Subcutaneous adipose tissue (tissue), 4 donors: ENCODE measurements at places on chromosomes 11 and 22. TPM values are rescaled to one million over a fixed set of nuclear protein-coding genes. Genes with fewer than 3 reads are reported as not detected.

Gene MS4A15
- not detected for total RNA-seq

Gene SHANK3
- 87.2 TPM for total RNA-seq

Gene GRAMD4
- 28.7 TPM for total RNA-seq

Gene ASPHD2
- 0.88 TPM for total RNA-seq
